ENCODE measurements at places on chromosomes 11 and 22.
A peak's percentile ranks its signal among the peaks of the same experiment; 100 is the strongest.

- DNase-seq, result no peak
Observed at GRCh38 chr11:45304992-45305335, 18.8 kb upstream of the SYT13 start.

GRCh38 chr11:44468345-44468988, 97.0 kb upstream of the CD82 start:
- DNase-seq, result no peak

- DNase-seq, result no peak
Observed at GRCh38 chr11:69240332-69241074, 53.5 kb upstream of the MYEOV start.

DNA sequence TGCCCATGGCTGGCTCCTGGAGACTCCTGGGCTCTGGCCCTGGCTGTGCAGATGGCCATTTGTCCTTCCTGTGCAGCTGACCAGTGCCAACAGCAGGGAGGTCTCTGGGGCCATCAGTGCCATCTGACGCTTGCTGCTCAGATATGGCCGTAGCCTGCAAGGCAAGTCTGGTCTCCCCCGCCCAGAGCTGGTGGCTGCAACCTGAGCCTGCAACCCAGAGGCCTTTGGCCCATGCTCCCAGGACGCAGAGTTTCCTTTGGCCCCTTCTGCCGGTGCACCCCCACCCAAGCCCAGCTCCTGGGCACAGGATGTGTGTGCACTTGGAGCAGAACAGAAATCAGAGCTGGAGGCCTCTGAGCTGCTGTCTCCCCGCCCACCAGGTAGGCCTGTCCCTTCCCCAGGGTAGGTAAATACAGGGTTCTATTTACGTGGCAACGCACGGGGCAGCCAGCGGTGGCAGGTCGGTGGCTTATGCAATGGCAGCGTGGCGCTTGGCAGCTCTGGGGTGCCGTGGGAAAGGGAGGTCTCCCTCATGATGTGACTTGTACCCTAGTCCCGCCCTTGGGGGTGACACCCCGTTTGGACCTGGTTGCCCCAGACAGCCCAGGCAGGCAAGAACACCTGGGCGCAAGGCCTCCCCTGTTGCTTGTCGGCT, 21.0 kb upstream of the MYEOV start:
- DNase-seq, result no peak

DNA sequence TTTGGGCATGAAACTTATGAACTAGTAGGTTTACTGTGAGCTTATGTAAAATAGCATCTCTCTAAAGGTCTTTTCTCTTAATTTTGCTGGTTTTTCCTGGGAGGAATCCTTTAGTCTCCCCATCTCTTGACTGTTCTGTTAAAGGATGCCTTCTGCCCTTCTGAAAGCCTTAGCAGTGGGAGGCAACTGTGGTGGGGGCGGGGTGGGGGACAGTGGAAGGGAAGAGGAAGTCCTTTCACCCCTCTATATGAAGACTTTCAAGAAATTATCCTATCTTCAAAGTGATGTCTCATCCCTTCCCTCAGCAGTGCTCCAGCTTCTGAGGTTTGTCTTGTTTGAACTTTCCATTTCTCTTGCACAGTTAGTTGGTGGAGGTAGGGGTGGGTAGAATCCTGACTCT, 73.1 kb downstream of the ELP4 start:
- DNase-seq, result no peak

DNA sequence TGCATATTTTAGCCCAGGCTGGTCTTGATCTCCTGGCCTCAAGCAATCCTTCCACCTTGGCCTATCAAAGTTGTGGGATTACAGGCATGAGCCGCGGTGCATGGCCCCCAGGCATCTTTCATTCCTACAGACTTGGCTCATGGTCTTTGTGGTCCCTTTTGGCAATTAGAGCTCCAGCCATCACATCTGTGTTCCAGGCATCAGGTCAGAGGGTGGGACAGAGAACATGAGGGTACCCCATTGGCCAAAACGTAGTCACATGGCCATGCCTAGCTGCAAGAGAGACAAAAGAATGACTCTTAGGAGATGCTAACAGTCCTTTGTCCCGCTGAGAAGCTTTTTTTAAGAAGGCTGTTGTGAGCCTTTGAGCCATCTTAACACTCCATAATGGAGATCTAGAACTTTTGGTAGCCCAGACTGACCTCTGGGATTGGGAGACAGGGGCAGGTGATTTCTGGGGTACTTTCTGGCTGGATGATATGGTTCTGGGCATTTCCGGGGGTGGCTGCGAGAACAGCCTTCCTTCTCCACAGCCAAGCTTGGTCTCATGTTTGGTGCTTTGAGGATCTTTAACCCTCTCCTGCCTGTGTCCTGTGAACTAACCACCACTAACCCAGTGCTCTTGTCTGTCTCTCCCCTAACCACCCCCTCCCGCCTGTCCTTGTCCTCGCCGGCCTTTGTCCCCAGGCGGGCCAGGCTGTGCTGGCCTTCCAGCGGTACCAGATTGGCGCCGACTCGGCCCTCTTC, 18.4 kb upstream of the TAB1 start:
- DNase-seq, result no peak

GRCh38 chr11:12963792-12964536, 45.2 kb upstream of the RASSF10 start:
- DNase-seq, result peak; percentile 89
